ENCODE measurements at places on chromosomes 7 and 10.

GRCh38 chr10:12367272-12367671 lies 17.9 kb downstream of the CAMK1D start:
- no peak for DNase-seq

DNA sequence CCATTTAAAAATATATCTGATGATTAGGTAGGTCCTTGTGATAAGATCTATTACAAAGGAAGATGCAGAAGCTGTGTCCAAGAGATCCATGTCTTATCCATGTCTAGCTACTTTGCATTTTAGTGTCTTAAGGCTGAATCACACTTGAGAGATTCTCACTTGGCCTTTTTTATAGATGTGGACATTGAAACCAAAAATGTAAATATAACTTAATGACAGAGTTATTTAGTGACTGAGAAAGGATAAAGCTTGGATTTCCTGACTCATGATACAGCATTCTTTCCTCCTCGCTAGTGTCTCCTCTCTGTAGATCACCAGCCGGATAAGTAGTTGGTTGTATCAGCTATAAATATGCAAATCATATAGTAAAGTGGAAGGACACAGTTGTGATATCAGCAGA lies 23.3 kb downstream of the INHBA start:
- DNase-seq: no peak

- no peak for DNase-seq
Observed at GRCh38 chr10:75253281-75254220, 17.8 kb upstream of the COMTD1 start.

- no peak for DNase-seq
Observed at GRCh38 chr7:15832996-15833395, 146.5 kb upstream of the MEOX2 start.

DNA sequence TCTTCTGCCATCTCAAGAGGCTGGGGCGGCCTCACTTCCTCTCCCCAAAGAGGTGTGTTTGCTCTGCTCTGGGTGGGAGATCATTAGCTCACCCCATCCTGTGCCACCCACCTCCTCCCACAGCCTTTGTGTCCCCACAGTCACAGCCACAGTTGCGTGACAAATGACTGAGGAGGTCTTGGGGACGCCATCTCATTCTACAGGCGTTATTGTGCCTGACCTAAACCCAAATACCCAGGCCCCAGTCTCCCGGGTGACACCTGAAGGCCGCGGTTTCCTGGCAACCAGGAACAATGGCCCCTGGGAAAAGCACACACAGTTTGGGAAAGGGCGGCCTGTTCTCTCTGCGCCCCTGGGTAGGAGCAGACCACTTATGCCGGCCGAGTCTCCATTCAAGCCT lies 51.6 kb downstream of the SLIT1 start:
- DNase-seq: no peak

- DNase-seq: no peak
Observed at GRCh38 chr10:31268444-31269303, 50.3 kb upstream of the ZEB1 start.

GRCh38 chr7:128045766-128046165 lies 14.5 kb upstream of the LRRC4 start:
- no peak for DNase-seq

GRCh38 chr10:47136866-47137265 lies 163.1 kb upstream of the GDF10 start:
- no peak for DNase-seq

GRCh38 chr10:106401967-106402366 lies 762.5 kb downstream of the SORCS1 start:
- DNase-seq: no peak

GRCh38 chr10:77899080-77899477 lies 27.5 kb downstream of the DLG5 start:
- DNase-seq: peak; percentile 12

DNA sequence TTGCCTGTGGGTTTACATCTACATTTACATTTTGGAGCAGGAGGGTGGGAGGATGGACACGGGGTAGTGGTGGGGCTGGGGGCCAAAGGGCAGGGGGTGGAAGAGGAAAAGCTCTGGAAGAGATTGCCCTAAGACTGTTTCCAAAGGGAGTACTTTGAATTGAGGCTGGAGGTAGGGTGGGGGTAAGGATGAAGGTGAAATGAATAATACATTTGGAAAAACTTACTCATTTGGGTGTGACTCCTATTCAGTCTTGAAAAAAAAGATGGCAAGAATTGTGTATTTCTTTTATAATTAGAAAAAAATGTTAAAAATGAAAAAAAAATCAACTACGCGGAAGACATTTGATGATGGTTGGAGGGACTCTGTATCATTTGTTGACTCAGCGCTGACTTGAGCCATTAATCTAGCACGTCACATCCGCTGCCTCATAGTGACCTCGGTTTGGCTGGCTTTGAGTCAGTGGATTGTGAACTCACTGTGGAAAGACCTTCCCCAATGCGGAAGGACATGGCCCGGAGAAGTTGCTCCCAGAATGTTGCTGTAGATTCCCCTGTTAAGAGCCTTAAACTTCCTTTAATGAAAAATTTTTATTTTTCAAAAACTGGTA lies 2.8 kb downstream of the FAM180A start:
- DNase-seq: peak; percentile 91

- DNase-seq: peak; percentile 12
Observed at GRCh38 chr10:109259293-109259692, 664.0 kb downstream of the XPNPEP1 start.

GRCh38 chr7:156236181-156236889 lies 404.2 kb upstream of the RNF32 start:
- DNase-seq: no peak

DNA sequence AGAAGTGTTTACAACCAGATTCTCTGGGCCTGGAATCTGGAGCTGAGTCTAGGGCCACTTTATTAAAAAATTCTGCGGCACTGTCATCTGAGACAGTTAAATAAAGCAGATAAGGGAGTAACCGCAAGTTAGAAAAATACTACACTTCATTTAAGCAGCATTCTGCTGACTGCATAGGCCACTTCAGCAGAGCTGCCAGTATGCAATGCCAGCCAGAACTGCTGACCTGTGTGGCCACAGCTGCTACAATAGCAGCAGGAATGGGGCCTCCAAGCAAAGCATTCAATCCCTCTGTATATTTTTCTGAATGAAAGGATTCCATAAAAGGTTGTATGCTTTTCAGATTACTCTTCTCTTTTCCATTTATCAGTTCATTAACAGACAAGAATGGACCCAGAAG lies 136.0 kb downstream of the COL28A1 start:
- DNase-seq: no peak

GRCh38 chr10:121087688-121088087 lies 236.5 kb downstream of the WDR11 start:
- no peak for DNase-seq

GRCh38 chr7:116273283-116273917 lies 63.1 kb downstream of the TES start:
- no peak for DNase-seq
